ENCODE measurements at places on chromosomes 16 and 17.

DNA sequence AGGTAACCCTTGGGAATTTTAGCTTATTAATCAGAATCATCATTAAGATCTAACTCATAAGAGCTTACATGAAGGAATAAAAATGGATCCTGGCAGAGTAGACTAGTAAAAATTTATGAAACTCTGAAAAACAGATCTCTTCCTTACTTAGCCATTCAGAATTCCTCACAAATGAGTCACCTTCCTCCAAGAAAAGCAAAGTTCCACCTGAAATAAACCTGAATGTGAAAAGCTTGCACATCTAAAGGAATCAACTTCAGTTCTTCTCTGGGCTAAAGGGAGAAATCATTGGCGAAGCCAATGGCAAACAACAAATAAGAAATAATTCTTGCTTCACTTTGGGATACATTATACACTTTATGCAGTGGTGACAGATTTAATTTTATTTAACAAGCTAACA is 22.7 kb downstream of the MYO1D start:
- no peak for DNase-seq

GRCh38 chr17:75634754-75635609 is 1.7 kb downstream of the SMIM5 start:
- no peak for DNase-seq

- DNase-seq: no peak
Observed at GRCh38 chr17:45120558-45120957, 11.8 kb downstream of the PLCD3 start.

DNA sequence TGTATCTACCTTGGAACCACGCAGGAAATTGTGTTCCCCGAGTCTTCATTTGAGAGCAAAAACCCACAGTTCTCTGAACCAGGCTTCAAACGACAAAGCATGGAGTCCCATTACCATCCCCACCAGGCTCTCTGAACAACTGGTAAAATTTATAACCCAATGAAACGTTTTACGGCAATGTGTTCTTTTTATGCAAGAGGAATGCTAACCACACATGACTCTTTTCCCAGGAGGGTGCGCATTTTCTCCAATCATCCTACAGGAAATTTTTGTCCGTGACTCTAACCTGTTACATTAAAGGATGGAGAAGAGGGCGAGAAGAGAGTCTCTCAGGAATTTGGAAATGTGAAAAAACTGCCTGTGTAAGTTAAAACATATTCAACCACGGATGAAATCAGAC is 17.8 kb downstream of the STX8 start:
- DNase-seq: no peak

DNA sequence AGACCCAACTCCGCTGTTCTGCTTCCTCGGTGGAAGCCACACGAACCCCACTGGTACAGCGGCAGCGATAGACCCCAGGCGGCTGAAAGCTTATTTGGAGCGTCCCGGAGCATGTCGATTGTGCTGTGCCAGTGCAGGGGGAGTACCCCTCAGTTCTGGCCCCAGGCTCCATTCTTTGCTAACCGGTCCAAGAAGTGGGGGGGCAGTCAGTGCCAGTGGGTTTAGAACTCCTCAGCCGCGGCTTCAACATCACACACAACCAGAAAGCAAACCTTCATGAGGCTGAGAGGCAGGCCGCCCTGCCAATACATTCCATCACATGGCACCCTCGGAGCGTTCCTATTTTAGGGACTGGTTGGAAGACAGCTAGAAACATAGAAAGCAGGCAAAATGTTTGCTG is 1.7 kb upstream of the MNT start:
- no peak for DNase-seq

DNA sequence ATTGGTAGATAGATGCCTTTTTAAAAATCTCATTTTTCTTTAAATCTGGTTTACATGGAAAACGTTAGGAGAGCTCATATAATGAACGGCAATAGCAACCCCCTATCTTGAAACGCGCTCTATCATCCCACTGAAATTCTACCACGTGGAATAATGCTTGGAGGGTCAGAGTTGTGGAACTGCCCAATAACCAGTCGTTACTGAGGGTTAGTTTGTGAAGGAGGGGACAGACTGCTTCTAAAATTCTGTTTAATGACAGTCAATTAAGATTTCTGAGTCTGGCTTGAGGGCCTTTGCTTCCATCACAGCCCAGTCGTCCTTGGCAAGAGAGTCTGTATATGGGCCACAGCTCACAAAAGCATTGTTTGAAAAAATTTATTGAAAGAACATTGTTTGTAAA is 482 bp downstream of the IRF8 start:
- no peak for DNase-seq

- no peak for DNase-seq
Observed at GRCh38 chr17:56880133-56880532, 33.7 kb downstream of the TRIM25 start.

DNA sequence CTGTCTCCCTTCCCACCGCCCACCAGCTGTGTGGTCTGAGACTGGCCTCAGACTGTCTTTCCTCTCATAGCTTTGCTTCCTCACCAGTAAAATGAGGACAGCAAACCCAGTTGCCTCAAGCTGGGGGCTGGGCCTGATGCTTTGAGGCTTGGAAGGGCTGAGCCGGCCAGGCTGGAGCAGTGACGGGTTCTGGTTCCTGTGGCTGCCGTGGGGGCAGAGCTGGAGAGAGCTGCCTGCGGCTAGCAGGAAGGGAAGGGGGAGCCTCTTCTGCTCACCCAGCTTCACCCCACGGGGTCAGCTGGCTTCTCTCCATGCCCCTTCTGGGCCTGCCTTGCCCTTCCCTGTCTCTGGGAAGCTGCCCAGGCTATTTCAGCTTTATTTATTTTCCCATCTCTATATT is 23.7 kb downstream of the LASP1 start:
- DNase-seq: no peak

DNA sequence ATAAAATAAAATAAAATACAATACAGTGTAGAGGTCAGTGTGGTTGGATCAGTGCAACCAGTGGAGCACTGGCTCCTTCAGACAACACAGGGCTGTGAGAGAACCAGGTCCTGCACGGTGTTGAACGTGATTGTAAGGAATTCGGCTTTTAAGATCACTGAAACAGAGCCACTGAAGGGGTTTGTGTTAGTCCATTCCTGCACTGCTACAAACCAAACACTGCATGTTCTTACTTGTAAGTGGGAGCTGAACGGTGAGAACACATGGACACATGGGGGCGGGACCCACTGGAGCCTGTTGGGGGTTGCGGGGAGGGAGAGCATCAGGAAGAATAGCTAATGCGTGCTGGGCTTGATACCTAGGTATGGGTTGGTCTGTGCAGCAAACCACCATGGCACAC is 193.2 kb upstream of the AXIN2 start:
- DNase-seq: no peak

DNA sequence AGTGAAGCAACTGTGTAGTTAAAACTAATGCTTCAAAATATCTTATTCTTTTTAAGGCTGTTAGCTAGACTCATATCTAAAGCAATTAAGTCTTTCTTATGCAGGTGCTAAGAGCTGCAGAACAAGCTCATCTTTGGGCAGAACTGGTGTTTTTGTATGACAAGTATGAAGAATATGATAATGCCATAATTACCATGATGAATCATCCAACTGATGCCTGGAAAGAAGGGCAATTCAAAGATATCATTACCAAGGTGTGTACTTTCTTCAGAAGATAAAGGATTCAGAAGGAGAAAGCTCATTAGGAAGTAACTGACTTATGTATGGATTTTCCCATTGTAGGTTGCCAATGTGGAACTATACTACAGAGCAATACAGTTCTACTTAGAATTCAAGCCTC is 23.9 kb downstream of the PTRH2 start:
- DNase-seq: no peak

DNA sequence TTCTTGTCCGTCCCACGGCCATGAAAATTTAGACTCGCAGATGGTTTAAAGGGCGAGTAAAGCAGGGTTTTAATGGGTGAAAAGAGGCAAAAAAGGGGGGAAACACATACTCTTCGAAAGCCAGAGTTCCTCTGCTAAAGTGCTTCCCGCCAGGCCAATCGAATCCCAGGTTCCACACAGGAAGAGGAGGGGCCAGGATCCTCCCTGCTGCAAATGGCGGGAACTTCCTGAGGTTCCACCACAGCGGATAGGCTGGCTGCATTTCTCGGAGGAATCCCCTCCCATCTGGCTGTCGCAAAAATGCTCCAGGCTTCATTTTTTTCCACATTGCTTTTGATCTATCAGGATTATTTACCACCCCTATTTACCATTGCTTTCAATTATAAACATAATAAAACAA is 670.1 kb upstream of the CA10 start:
- no peak for DNase-seq

GRCh38 chr16:83802135-83802534 is 5.6 kb upstream of the HSBP1 start:
- no peak for DNase-seq

- DNase-seq: no peak
Observed at GRCh38 chr17:1904273-1905182, 74.7 kb downstream of the RPA1 start.

GRCh38 chr16:54930869-54931119 is 129 bp downstream of the IRX5 start:
- DNase-seq: no peak

DNA sequence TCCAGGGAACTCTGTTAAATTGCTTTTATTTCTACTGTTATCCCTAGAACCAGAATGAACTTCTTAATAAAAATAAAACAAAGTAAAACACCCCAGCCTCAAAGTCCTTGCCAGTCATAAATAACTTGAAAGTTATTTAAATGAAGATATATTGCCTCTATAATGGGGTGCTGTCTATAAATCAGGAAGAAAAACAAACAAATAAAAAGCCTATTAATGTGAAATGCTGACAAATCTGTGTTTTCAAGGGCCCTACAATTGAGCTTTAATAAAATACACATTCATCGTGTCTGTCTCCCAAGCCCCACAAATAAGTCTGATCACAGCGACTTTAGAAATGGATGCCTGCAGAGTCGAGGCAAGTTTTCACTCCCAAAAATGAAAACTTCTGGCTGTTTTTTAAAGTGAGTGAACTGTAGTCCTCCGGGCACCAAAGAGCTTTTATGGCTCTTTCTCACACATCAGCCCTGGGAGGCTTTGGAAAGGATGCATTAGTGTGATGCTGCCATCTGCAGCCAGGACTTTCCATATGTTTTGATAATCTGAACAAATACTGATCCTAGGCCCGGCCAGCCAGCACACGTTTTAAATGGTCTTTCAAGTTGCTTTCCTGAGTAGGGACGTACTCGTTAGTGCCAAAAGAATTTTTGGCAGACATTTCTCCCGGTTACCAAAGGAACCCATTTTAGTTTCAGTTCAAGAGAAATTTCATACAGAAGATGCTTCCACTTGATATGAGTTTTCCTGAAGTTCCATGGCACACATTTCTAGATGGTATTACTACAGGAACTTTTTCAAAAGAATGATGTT is 16.3 kb downstream of the NACA2 start:
- no peak for DNase-seq

- DNase-seq: no peak
Observed at GRCh38 chr16:49969091-49970030, 55.7 kb upstream of the CNEP1R1 start.

DNA sequence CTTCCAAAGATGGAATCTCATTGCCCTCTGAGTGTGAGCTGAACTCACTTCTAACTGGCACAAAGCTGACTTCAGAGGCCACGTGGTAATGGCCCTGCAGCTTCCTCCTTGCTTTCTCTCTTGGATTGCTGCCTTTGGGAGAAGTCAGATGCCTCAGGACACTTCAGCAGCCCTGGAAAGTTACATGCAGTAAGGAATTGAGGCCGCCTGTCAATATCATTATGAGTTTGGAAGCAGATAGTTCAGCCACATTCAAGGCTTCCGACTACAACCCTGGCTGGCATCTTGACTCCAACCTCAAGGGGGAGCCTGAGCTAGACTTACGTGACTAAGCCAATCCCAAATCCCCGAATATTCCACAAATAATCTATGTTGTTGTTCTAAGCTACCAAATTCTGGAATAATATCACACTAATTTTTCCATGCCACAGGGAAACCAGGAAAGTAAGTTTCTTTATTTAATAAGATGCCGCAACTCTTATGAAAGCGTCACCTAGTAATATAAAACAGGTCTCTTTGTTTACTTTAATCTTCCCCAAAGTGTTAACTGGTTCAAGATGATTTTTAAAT is 13.6 kb downstream of the CEP20 start:
- DNase-seq: no peak

GRCh38 chr16:17828012-17828411 is 357.3 kb upstream of the XYLT1 start:
- no peak for DNase-seq

- DNase-seq: no peak
Observed at GRCh38 chr17:67443931-67444595, 67.0 kb downstream of the PITPNC1 start.

DNA sequence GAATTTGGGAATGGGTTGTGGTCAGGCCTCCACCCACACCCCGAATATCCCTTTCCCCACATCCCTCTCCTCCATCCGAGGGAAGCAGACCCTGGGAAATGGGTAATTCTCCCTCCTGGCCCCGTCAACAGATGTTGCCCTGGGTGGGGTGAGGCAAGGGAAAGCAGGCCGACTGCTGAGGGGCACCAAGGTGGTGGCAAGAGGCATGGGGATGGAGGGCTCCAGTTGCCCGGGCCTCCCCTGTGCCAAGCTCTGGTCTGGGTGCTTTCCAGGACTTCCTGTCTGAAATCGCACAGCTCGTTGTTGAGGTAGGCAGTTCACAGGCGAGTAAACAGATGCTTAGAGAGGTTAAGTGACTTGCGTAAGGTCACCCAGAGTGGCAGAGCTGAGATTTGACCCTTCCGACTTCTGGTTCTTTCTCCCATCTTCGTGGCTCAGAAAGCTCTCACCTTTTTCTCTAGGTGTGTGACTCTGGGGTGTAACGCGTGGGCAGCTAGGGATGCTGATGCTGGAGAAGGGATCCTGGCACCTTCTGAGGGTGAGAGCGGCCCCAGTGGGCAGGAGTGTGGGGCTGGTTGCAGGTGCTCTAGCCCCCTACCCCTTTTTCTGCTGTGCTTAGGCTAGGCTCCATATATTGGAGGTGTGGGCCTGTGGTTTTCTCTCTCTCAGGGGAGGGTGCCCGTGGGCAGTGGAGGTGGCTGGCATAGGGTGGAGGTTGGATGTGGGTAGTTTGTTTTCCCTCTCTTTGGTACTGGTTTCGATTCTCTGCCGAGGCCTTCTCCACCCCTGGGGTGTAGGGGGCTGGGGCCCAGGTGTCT is 17.2 kb downstream of the RARA start:
- DNase-seq: no peak

DNA sequence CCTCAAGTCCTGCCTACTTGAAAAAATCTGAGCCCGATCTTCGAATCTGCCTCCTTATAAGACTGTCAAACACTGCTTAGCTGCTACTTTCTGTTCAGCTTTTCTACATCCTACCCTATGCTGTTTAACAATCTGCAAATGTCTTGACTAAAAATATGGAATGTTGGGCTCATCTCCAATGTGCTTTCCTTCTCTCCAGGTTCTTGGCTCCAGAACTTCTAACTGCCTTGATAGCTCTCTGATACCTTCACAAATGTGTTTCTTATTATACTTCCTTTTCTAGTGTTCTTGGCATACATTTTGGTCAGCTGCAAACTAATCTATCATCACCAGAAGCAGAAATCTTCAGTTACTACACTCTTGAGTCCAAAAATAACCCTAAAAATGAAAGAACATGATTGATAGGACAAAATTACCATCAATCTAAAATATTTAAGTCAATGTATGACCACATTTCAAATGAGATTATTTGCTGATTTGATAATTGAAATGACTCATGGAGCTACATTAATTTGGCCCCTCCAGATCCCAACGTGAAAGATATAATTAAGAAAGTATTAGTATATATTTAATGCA is 372.3 kb upstream of the MON1B start:
- DNase-seq: no peak

Data from activated CD8-positive, alpha-beta memory T cell treated with anti-CD3 and anti-CD28 coated beads for 4 hours (primary cell).